ENCODE measurements at places on chromosomes 7 and 10.

GRCh38 chr10:124221356-124222317, 128.2 kb upstream of the CHST15 start:
- no peak for DNase-seq

DNA sequence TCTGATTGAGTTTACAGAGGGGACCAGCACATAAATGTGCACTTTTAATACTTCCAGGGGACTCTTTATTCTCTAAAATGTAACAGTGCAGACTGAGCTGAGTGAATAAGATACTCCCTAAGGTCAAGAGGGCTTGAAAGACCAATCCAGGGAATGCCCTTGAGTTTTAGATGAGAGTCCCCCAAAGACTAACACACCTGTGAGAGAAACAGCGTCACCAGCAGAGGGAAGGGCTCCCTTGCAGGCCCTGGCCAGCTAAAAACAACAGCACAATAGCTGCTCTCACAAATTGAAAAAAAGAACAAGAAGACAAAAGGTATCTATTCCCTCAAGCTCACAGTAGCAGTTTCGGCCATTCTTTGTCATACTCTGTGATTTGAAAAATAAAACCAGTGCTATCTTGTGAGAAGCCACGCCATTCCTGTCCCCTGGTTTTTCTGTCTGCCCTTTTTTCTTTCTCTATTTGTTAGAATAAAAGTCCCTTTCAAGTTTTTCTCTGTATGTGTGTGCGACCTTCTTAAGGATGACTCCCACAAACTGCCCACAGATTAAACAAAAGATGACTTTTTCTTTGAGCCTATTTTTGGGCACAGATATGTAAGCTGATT, 230.4 kb upstream of the BMPER start:
- DNase-seq = peak; percentile 26

DNA sequence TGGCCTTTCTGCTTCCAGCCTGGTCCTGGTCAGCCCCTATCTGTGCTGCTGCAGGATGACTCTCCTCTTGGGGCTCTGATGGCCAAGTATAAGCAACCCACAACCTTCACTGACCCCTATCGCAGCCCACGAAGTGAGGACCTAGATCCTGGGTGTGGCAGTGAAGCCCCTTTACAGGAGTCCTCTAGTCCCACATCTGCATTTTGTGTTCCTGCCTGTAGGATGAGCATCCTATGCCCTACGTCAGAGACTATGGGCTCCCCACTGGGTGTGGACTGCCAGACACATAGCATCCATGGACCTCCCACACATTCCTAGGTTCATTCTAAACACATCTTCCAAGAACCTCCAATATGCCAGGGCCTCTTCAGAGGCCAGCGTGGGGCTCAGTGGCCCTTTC, 29.0 kb downstream of the ARHGAP22 start:
- DNase-seq = no peak

- peak; percentile 92 for DNase-seq
These were observed 5.1 kb upstream of the ELFN1 start for GRCh38 chr7:1664711-1665548.

GRCh38 chr7:31699050-31699449, 12.0 kb downstream of the PPP1R17 start:
- no peak for DNase-seq

GRCh38 chr7:34486371-34486770, 171.6 kb upstream of the NPSR1 start:
- no peak for DNase-seq

DNA sequence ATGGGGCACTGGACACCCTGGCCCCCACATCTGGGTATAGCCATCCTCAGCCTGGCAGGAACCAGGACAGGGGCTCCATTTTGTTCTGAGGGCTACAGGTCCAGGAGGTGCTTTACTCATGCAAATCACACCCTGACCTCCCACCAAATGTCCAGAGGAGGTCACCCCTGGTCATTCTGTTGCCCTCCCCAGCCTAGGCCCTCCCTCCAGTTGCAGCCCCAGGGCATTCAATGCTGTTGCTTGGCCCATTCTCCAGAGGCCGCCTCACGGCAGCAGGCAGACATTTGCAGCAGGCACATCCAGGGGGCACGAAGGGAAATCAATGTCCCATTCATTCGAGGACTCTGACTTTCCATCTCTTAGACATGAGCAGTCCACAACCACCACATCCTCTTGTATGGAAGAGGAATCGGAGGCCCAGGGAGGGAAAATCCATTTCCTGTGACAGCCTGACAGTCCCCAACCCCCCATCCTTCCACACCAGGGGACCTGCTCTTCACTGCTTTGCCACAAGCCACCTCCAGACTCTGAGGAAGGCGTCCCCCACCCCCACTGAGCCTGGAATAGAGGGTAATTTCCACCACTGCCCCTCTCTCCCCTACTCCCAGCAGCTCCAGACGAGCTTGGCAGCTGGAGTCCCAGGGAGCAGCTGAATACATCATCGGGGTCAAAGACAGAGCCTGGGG, 76.2 kb upstream of the UNC5B start:
- DNase-seq = no peak

GRCh38 chr10:120437541-120437940, 19.5 kb upstream of the PLPP4 start:
- DNase-seq = no peak

- DNase-seq = no peak
These were observed 83.0 kb upstream of the CXCL12 start for GRCh38 chr10:44467900-44468299.

DNA sequence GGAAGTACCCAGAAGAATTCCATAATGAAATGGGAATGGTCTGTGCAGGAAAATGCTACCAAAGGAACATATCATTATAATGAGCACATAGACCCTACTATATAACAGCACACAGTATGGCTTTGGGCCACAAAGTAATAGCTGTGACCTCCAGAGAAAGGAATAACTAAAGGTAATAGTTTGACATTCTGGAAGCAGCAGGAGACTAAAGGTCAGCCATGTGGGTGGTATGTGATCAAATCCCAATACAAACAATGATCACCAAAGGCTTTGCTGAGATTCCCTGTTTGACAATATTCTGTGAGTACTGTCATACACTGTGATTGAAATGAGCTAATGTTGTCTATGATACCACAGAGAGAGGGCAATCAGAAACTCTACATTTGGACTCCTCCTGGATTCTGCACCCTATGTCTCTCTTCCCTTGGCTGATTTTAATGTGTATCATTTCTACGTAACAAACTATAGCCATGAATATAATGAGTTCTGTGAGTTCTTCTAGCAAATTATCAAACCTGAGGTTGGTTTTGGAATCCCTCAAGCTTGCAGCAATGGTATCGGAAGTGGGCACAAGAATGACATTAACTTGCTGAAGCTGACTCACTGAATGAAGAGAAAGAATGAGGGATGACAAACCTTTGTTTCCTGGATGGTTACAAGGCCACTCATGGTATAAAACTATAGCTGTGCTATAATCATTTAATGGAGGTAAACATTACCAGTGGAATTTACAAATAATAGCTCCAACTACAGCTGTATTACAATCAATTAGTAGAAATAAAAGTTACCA, 99.6 kb downstream of the JMJD1C start:
- DNase-seq = peak; percentile 4

GRCh38 chr7:130732980-130733930, 752 bp downstream of the KLF14 start:
- DNase-seq = peak; percentile 70

- no peak for DNase-seq
These were observed 107.1 kb upstream of the NRP1 start for GRCh38 chr10:33441561-33441960.

DNA sequence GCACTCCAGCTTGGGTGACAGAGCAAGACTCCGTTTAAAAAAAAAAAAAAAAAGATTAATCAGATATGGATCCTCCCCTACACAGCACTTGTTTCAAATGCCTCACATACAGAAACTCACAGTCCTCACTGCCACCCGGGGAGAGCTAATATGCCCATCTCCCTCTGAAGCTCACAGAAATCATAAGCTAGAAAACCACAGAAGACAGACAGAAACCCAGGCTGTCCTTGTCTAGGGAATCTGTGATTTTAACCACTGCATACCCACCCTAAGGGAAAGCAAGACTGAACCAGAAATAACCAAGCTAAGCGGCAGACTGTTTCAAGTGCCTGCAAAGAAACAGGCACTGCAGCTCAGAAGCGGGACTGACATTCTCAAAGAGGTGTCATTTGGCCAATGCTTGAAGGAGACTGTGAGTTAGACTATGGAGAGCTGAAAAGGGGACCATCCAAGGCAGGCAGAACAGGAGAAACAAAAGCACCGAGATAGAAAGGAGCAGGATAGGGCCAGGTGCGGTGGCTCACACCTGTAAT, 37.6 kb downstream of the SLC37A3 start:
- DNase-seq = no peak

GRCh38 chr10:124146483-124146882, 53.1 kb upstream of the CHST15 start:
- DNase-seq = no peak

- DNase-seq = peak; percentile 67
These were observed at the start of gene KLF6 for GRCh38 chr10:3784510-3785250. Gene KLF6 (minus strand): TSS chr10:3785209. CDS start chr10:3785014, 195 bp downstream.

- no peak for DNase-seq
These were observed 27.4 kb downstream of the FAM241B start for GRCh38 chr10:69657430-69657829.

DNA sequence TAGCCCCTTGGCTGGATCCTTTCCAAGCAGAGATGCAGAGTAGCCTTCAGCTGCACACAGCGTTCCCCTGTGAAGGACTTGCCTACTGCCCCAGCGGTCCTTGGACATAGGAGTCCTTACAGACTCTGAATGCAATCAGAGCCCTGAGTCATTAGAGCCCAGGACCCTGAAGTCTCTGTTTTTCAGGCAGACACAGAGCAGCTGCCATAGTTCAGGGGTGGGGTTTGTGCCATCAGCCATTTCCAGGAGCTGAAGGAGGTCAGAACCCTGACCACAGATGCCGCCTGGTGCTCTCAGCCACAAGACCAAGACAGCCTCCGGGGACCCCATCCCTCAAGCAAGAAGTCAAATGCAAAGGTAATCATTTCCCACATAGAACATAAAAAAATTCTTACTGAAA, 32.8 kb upstream of the WDFY4 start:
- no peak for DNase-seq
